ENCODE measurements at places on chromosomes 3 and 15.

DNA sequence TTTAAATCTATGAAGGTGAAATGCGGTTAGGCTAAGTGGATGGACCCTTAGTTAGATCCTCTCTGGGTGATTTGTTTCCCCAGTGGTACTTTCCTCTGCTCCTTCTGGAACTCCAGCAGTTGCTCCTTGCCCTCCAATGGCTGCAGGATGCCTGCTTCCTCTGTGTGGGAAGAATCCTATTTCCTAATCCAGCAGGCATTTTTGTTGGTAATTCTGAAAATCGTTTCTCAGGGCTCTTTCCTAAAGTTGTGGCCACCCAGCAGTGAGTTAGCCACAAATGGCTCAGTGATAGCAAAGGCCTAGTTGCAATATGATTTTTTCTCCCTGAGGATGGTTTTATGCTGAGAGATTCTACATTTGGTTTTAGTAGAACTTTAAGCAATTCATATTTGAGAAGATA, 332.3 kb upstream of the C2CD4B start:
- no peak for DNase-seq

DNA sequence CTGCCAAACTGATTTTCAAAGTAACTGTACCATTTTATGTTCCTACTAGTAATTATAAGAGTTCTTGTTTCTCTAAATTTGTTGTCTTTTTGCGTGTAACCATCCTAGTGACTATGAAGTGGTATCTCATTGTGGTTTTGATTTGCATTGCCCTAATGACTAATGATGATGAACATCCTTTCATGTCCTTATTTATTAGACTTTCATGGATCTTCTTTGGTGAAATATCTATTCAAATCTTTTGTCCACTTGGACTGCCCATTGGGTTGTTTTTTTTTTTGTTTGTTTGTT, 3.6 kb downstream of the OXSR1 start:
- no peak for DNase-seq

- no peak for DNase-seq
Observed at GRCh38 chr3:98038286-98038685, 3.2 kb upstream of the GABRR3 start.

DNA sequence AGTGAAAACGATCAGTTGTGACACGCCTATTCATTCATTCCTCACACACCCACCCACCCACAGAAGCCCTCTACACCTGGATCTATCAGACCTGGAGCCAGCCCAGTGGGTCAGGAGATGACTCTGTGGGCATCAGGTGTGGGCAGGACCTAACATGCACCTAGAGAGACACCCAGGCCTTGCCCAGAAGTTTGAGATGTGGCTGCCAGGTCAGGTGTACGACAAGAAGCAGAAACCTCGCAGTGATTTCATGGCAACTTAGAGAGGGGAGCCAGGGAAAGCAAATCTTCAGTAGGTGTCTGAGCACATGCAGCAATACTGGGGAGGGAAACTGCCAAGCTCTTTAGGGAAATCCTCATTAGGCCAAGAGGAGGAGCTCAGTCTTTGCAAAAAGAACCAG, 264.7 kb upstream of the ROPN1 start:
- DNase-seq, result no peak

- no peak for DNase-seq
Observed at GRCh38 chr15:67520321-67521028, 456 bp upstream of the C15orf61 start.

DNA sequence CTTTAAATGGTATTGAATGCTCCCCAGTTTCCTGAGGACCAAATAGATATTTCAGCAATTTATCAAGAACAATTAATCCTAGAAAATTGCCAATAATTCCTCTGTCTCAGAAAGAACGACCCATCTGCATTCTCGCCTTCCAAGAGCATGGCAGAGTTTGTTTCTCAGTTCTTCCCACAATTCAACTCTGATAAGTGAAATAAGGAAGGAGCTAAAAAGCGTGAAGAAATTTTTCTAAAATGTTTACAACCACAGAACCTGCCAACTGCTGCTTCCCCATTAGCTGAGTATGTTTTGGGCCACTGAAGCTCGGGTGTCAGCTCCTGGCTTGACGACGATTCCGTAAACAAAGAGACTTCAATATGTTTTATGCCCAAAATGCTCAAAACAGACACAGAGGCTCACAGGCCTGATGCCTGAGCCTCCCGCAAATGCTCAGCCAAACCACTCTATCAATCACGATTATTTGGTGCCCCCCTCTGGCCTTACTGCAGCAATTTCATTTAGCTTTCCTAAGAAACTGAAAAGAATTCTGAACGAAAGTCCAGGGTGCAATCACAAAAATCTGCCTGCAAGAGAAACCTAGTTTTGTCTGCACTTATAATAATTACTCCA, 259.2 kb upstream of the CCDC54 start:
- no peak for DNase-seq

DNA sequence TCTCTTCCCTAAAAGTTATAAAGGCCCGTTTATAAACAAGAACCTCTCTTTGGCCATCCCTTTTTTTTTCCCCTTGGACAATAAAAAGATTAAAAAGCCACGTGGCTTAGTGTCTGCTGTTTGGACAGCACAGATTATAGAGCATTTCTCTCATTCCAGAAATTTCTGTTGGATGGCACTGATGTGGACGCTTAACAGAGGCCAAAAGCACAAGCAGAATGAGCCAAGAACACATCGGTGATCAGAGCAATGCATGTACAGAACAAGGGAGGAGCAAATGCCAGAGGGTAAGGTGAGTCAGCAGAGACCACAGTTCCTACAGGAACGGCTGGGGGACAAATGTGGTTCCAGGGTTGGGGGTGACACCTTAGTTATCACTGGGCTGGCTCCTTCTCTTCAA, 30.3 kb upstream of the CTNNB1 start:
- DNase-seq, result no peak

GRCh38 chr3:24375947-24376384, 118.7 kb downstream of the THRB start:
- DNase-seq, result no peak

- no peak for DNase-seq
Observed at GRCh38 chr3:13113346-13114330, 40.4 kb upstream of the IQSEC1 start.

DNA sequence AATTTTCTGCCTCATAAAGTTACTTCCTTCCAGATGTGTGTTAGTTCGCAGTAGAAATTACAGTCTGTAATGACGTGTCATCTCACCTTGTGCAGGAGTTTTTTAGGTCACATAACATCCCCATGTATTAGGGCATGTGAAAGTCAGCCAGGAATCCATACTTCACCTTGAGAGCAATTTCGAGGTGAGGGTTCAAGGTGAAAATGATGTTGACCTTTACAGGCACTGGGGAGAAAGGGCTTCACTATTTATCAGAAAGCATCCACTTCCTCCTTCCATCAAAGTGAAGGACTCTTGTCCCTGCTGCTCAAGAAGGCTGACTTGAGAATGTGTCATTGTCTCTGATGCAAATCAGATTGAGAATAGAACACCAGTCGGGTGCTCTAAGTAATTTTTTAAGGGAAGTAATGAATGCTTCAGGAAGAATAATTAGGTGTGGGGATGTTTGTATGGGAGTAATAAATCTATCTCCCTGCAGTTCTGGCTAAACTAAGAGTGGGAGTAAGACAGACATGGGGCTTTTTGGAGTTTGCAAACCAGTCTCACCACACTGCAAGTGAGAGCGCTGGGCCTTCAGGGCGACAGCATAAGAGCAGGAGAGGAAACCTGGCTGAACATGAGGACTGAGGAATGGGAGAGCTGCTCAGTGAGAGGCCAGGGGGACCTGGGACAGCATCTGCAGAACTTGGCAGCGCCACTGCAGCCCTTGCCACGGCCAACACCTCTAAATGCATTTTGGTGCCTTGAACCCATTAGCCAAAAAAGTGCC, 85.9 kb upstream of the IL12A start:
- no peak for DNase-seq

GRCh38 chr3:174158674-174159073, 700.5 kb upstream of the NAALADL2 start:
- no peak for DNase-seq
